A549 treated with RU486 at 1 μM for 4 hours (cell line): ENCODE measurements at places on chromosomes 4 and X. TPM values are rescaled to one million over a fixed set of nuclear protein-coding genes. Genes with fewer than 3 reads are reported as not detected.

PCYT1B gene
- not detected in 5 replicates for total RNA-seq

CLDN34 gene
- total RNA-seq = not detected in 5 replicates

AMER1 gene
- total RNA-seq = 2.0 to 3.0 TPM (median 2.7 TPM) in 5 replicates

MAGEA2B gene
- 0.23 TPM in 1 of 5 replicates, not detected in the others for total RNA-seq

TIGD2 gene
- 2.6 to 6.0 TPM (median 4.9 TPM) in 5 replicates for total RNA-seq

EPHA5 gene
- total RNA-seq = 0.19 to 0.62 TPM (median 0.45 TPM) in 5 replicates

ADAMTS3 gene
- 0.01 to 0.09 TPM (median 0.06 TPM) in 3 of 5 replicates, not detected in the others for total RNA-seq

DDX53 gene
- not detected in 5 replicates for total RNA-seq

STEEP1 gene
- total RNA-seq = 30.1 to 40.3 TPM (median 32.2 TPM) in 5 replicates

RBMXL3 gene
- not detected in 5 replicates for total RNA-seq

MXRA5 gene
- not detected in 5 replicates for total RNA-seq

UPF3B gene
- 16.8 to 28.9 TPM (median 21.5 TPM) in 5 replicates for total RNA-seq

SSX4 gene
- not detected in 5 replicates for total RNA-seq

RCHY1 gene
- total RNA-seq = 7.6 to 19.3 TPM (median 16.0 TPM) in 5 replicates

EIF4E gene
- total RNA-seq = 81.6 to 184 TPM (median 86.5 TPM) in 5 replicates

LRCH2 gene
- 0.02 TPM in 1 of 5 replicates, not detected in the others for total RNA-seq

UGT2B10 gene
- total RNA-seq = not detected in 5 replicates

ARHGAP24 gene
- total RNA-seq = 4.4 to 5.2 TPM (median 4.6 TPM) in 5 replicates

TAB3 gene
- total RNA-seq = 4.4 to 10.8 TPM (median 10.2 TPM) in 5 replicates

GLOD5 gene
- not detected in 5 replicates for total RNA-seq

AR gene
- 2.8 to 3.8 TPM (median 3.6 TPM) in 5 replicates for total RNA-seq

COX7B2 gene
- total RNA-seq = not detected in 5 replicates

BTC gene
- total RNA-seq = 1.0 to 1.3 TPM (median 1.3 TPM) in 5 replicates

ALAS2 gene
- total RNA-seq = not detected in 5 replicates

HTN3 gene
- total RNA-seq = not detected in 5 replicates

PCDH7 gene
- total RNA-seq = 0.03 to 0.22 TPM (median 0.10 TPM) in 5 replicates

STPG2 gene
- total RNA-seq = not detected in 5 replicates

GABRB1 gene
- not detected in 5 replicates for total RNA-seq

CT83 gene
- total RNA-seq = not detected in 5 replicates

CAMK2D gene
- 14.7 to 22.6 TPM (median 17.5 TPM) in 5 replicates for total RNA-seq

SPANXC gene
- 0.65 to 1.3 TPM (median 0.81 TPM) in 3 of 5 replicates, not detected in the others for total RNA-seq
